ENCODE measurements at places on chromosomes 7 and 10.

GRCh38 chr10:69685802-69686585 lies 55.9 kb downstream of the FAM241B start:
- no peak for DNase-seq

GRCh38 chr7:19944363-19945120 lies 171.1 kb upstream of the TMEM196 start:
- no peak for DNase-seq

DNA sequence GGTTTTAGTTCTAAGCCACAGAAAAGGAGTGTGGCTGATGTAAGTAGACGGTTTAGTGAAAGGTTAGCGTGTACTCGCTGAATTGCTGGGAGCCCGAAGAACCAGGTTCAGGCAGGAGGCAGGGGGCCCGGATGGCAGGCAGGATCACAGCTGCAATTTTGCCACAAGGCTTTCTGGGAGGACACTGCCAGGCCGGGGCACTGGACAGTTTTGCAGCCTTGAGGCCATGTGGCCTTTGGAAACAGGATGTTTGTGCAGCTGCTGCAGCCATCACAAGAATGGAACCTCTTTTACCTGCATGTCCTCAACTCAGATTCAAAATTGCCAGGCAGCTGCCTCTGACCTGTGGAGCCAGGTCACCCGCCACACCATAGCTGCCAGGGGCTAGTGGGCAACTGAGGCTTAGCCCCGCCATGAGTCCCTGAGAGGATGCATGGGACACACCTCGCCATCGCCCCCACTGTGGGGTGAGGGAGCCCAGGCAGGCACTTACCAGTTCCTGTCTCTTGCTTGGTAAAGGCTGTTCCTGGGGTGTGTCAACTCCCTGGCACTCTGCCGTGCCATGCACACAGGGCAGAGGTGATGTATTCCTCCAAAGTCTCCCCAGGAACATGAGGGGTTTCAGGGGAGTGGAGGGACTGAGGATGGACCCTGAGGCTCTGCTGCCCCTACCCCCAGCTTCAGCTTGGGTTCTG lies 188.6 kb downstream of the RPS24 start:
- no peak for DNase-seq

DNA sequence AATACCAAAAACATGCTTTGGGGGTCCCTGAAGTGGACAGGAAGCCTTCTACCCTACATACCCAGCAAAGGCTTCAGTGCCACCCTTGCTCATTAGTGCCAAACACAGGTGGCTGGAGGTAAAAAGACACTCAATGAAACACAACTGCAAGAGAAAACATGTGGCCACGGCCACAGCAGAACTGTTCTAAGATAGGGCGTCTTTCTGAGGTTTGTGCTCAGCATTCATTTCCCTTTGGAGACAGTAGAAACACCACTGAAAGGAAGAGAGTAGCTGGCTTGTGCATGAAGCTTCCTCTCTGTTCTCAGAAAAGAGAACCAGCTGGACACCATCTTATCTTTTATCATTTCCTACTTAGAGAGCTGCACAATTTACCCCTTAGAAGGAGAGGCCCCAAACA lies 143.0 kb downstream of the PLXNA4 start:
- no peak for DNase-seq

GRCh38 chr10:46556515-46557318 lies at the start of gene GPRIN2:
TSS of gene GPRIN2 (minus strand) at chr10:46556658. CDS start at chr10:46550736, 5,922 bp downstream.
- no peak for DNase-seq

- DNase-seq = no peak
Observed at GRCh38 chr7:7576344-7576743, 9.7 kb downstream of the MIOS start.

DNA sequence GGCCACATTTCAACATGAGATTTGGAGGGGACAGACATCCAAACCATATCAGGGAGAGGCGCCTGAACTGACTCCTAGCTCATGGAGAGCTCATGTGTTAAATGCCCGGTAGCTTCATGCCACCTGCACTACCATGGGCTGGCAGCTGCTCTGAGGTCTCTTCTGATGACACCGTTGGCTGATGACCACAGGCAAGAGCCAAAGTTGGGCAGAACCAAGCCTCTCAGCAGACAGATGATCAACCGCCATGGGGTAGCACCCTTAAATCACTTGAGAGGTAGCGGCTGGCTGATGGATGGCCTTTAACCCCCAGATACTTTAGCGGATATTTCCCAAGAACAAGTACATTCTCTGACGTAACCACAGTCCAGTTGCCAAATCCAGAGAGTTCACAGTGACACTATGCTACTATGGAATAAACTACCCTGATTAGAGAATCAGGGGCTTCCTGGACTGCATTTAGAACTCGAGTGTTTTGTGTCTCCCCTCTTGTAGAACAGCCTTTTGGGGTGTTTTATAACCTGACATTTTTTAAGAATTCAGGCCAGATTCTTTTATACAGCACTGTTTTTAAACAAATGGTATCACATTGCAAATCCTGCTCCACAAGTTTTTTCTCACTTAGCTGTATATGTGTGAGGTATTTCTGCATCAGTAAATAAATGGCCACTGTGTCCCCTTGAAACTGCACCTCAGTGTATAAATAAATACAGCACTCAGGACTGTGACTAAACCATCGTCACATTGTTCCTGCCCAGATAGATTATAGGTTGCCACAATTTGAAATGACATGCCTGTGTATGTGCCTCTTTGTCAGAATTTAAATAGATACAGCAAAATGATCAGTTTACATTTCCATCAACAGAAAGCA lies 30.8 kb upstream of the DRGX start:
- DNase-seq = no peak

DNA sequence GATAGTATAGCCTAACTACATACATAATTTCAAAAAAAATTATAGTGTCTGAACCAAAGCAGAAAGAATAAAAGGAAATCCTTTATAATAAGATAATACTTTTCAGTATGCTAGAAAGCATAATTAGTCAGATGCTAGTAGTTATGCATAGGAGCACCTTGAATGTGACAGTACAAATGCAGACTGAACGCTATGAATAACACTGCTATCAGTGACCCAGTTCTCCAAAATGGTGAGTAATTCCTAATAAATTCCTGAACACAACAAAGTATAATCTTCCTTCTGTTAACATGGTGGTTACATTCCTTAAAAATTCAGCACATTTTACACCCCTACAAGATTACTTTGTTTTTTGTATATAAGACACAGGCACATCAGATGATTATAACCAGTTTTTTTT lies 1.2 kb upstream of the CHPF2 start:
- DNase-seq = no peak

GRCh38 chr7:130831322-130831721 lies 97.3 kb upstream of the KLF14 start:
- no peak for DNase-seq

DNA sequence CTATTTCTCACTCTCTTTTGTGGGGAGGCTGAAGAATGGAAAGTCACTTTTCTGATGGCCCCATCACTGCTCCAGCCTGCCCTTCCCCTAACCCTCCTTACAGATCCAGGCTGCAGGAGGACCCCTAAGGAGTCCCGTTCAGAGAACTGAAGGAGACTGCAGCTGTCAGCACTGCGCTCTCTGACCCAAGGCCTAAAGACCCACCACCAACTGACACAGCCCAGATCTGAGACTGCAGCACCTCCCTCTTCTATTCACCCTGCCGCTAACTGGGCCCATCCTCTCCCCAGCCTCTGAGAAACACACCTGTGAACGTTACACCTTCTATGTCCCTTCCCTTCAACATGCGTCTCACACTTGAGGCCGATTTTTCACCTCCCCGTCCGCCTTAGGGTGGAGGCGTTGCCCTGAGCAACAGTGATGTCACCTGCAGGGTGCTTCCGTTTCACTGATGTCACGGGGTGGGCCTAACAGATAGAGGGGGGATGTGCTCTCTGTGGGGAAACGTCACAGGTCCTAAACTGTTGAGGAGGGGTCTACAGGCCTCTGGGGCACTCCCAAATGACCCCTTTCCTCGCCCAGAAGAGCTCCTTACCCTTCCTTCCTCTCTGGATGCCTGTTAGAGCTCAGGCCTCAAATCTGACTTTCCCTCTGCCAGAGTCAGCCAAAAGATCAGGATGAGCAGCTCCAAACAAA lies 5.1 kb downstream of the ITPRIP start:
- DNase-seq = no peak

DNA sequence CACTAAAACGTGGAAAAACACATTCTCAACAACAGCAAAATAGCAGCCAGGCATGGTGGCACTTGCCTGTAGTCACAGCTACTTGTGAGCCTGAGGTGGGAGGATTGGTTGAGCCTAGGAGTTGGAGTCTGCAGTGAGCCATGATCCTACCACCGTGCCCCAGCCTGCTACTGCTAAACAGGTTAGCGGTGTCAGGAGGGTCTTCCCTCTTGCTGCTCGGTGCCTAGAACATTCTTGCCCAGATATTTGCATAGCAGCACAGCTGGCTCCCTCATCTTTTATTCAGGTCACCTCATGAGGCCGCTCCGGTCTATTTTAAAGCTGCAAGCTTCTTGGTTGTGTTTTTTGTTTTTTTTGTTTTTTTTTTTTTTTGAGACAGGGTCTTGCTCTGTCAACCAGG lies 2.9 kb upstream of the RABGEF1 start:
- DNase-seq = no peak

DNA sequence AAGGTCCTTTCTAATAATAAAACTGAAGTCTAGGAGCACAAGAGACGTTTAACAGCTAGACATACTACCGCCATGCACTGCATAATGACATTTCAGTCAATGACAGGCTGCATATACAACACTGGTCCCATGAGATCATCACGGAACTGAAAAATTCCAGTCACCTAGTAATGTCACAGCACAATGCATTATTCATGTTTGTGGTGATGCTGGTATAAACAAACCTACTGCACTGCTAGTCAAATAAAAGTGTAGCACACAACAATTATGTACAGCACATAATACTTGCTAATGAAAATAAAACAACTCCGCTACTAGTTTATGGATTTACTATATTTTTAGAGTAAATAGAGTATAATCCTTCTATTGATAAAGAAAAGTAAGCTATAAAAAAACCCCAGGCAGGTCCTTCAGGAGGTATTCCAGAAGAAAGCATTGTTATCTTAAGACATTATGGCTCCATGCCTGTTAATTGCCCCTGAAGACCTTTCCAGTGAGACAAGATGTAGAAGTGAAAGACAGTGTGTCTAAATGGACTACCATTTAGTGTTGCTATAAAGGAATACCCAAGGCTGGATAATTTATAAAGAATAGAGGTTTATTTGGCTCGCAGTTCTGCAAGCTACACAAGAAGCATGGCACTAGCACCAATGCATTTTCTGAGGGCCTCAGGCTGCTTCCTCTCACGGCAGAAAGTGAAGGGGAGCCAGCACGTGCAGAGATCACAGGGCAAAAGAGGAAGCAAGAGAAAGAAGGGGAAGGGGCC lies 47.1 kb downstream of the HIBADH start:
- no peak for DNase-seq
